T-helper 1 cell (primary cell): ENCODE measurements at places on chromosomes 11 and 22.

- no peak for DNase-seq
Observed at GRCh38 chr11:114499756-114500155, 59.9 kb downstream of the NXPE1 start.

DNA sequence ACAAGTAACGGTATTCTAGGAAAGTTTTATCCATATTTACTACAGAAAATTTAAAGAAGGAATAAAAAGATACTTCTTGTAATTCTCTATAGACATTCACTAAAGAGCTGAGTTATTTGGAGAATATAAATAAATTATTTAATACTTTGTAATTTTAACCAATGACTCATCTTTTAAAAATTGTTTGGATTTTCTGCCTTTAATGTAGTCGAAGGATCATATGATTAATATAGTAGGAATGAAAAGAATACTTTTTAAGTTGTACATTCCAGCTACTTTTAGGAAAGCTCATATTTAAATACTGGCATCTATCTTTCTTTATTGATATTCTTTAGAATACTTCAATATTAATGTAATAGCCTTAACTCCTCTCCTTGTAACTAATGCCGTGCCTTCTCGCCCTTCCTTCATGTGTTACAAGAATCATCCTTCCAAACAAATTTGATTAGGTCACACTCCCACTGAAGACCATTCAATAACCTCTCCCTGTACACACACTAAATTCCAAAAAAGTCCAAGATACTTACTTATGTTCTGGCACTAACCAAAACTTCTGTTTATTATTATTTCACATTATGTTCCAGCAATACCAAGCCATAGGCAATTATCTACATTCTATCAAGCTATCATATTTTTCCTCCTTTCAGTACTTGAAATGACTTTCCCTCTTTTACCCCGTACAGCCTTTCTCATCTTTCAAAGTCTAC is 501.9 kb downstream of the CNTN5 start:
- no peak for DNase-seq

DNA sequence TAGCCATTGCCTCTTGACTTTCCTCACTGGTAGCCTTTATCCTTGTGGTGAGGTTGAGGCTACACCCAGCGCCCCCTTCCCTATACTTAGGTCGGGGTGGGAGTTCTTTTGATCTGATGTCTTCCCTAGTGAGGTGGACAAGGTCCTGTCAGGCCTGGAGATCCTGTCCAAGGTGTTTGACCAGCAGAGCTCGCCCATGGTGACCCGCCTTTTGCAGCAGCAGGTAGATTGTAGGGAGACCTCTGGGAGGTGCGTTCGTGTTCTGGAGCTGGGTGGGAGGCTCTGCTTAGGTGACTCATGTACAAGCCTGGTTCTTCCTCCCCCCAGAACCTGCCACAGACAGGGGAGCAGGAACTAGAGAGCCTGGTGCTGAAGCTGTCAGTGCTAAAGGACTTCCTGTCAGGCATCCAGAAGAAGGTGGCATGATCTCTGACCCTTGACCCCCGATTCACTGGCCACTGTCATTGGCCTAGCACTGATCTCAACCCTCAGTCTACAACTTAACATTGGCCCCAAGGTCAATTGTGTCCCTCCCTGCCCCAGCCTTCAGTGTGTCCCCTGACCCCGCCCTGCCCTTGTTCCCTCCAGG is 4.9 kb downstream of the INPPL1 start:
- DNase-seq, result no peak

DNA sequence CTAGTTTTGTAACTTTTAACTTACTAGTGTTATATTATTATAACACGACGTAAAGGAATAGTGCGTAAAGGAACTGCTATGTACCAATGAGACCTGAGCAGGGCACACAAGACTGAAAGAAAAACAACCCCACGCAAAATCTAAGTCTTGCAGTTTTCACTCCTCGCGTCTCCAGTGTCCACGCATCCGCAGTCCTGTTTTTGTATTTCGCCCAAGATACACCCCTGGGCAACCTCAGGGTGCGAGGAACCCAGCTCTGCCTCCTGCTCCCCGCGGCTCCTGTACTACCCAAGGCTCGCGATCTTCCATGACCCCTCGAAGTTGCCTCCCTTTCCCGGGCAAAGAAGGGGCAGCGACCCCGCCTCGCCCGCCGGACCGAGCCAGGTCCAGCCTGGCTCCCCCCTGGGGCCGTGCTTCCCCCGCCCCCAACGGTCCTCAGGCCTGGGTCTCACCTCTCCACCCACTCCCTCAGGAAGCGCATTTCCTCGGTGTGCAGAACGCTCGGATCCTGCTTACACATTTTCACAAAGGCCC is 393 bp downstream of the ST13 start:
- DNase-seq, result peak; percentile 20

DNA sequence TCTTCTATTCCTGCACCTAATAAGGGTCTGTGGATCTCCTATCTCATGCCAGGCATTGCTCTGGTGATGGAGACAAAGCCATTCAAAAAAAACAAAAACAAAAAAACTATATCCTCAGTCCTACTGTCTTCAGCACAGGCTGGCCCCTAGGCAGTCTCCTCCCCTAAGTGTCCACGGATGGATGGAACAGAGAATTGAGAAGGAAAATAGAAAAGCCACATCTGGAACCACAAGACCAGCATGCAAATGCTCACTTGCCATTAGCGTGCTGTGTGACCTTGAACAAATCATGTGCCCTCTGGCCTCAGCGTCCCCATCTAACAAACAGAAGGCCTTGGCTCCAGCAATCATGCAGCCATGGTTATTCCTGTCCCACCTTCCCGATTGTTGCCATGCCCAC is 32.7 kb upstream of the CD82 start:
- no peak for DNase-seq

DNA sequence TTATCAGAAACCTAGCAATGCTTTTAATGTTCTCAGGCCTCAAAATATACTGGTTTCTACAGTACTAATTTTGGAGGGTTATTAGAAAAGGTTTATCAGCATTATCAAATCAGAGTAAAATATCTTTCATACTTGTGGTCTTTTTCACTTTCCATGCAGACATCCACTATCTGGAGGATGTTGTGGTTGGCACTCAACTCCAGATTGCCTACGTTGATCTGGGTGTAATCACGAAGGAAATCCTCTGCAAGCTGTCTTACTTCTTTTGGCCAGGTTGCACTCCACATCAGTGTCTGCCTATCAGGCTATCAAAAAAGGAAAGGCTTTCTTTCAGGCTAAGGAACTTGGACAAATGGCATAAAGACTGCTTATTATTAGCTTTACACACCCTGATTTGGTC is 11.6 kb downstream of the DDX17 start:
- no peak for DNase-seq

- DNase-seq, result no peak
Observed at GRCh38 chr22:31130873-31131272, 8.1 kb downstream of the INPP5J start.
